ENCODE measurements at places on chromosomes 7 and 10. TPM values are rescaled to one million over a fixed set of nuclear protein-coding genes. Genes with fewer than 3 reads are reported as not detected.

- no peaks in the 10 kb centered on the region for H3K27me3 ChIP-seq
- H3K4me1 ChIP-seq = no peaks in the 10 kb centered on the region
- H3K36me3 ChIP-seq = no peaks in the 10 kb centered on the region
- H3K27ac ChIP-seq = no peak overlapping the region
- no peak overlapping the region for H3K4me3 ChIP-seq
- DNase-seq = no peak
Measured at GRCh38 chr7:650339-651031, 76.0 kb upstream of the DNAAF5 start.

DNA sequence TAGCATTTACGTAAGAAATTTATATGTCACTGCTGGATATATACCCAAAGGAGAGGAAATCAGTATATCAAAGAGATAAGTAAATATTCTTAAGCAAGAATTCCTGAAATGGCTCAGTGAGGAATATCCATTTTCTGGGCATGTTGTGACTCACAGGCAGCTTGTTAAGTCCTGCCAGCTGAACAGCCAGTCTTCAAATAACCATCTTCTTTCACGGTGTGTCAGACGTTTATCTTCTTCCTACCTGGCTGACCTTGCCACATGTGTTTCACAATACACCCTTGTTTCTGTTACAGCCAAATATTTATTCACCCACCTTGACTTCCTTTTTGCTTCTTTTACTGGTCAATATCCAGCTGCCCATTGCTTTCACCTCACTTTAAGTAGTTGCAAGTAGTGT, 648.1 kb downstream of the ANKRD7 start:
- no peaks in the 10 kb centered on the region for H3K36me3 ChIP-seq
- H3K27ac ChIP-seq = no peak overlapping the region
- no peak for DNase-seq
- no peaks in the 10 kb centered on the region for H3K27me3 ChIP-seq

GRCh38 chr10:112838784-112839481, 111.1 kb upstream of the TCF7L2 start:
- no peaks in the 10 kb centered on the region for H3K27me3 ChIP-seq
- H3K27ac ChIP-seq = no peak overlapping the region
- no peaks in the 10 kb centered on the region for H3K36me3 ChIP-seq

DNA sequence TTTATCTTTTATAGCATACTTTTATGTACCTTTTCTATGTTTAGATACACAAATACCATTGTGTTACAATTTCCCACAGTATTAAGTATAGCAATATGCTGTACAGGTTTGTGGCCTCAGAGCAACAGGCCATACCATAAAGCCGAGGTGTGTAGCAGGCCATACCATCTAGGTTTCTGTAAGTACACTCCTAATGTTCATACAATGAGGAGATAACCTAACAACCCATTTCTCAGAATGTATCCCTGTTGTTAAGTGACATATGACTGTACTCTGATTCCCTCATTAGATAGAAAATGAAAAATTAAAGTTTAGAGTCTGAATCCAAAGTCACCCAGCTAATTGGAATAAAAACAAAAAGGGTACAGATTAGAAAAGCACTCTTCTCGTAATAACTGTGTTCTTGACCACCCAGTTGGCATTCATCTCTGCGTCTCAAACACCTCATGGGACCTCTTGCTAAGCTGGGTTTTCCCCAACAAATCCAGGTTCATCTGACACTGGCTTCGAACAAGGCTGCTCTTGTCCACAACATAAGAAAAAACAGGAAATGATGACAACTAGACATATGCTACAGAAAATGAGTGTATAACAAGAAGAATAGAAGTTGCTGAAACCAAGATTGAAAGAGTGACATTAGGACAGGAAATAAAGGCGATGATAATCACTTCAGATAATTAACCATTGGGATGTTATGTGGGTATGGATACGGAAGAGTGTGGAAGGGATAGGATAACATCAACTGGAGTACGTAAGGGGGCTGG, 1.4 kb downstream of the NDUFB8 start:
- no peak overlapping the region for H3K27ac ChIP-seq
- H3K4me3 ChIP-seq = peak overlapping the region; percentile 89
- no peak for DNase-seq
- H3K36me3 ChIP-seq = peaks cover 29% of the 10 kb centered on the region
- H3K4me1 ChIP-seq = peaks cover 4% of the 10 kb centered on the region
- H3K27me3 ChIP-seq = no peaks in the 10 kb centered on the region

GRCh38 chr7:111517549-111517951, 44.7 kb downstream of the IMMP2L start:
- H3K4me1 ChIP-seq = no peaks in the 10 kb centered on the region
- no peaks in the 10 kb centered on the region for H3K36me3 ChIP-seq
- no peak overlapping the region for H3K4me3 ChIP-seq
- H3K27me3 ChIP-seq = no peaks in the 10 kb centered on the region

- no peaks in the 10 kb centered on the region for H3K4me1 ChIP-seq
- no peak for DNase-seq
- H3K27me3 ChIP-seq = no peaks in the 10 kb centered on the region
- no peak overlapping the region for H3K27ac ChIP-seq
Measured at GRCh38 chr10:34216348-34216945, 598.6 kb downstream of the PARD3 start.

The ELOVL3 gene
- total RNA-seq = not detected

The ACHE gene
- total RNA-seq = 5.1 TPM

The MCU gene
- total RNA-seq = 15.0 TPM

The PDE1C gene
- 12.1 TPM for total RNA-seq
